ENCODE measurements at places on chromosomes 3 and 15. TPM values are rescaled to one million over a fixed set of nuclear protein-coding genes. Genes with fewer than 3 reads are reported as not detected.
A peak's percentile ranks its signal among the peaks of the same experiment; 100 is the strongest.

DNA sequence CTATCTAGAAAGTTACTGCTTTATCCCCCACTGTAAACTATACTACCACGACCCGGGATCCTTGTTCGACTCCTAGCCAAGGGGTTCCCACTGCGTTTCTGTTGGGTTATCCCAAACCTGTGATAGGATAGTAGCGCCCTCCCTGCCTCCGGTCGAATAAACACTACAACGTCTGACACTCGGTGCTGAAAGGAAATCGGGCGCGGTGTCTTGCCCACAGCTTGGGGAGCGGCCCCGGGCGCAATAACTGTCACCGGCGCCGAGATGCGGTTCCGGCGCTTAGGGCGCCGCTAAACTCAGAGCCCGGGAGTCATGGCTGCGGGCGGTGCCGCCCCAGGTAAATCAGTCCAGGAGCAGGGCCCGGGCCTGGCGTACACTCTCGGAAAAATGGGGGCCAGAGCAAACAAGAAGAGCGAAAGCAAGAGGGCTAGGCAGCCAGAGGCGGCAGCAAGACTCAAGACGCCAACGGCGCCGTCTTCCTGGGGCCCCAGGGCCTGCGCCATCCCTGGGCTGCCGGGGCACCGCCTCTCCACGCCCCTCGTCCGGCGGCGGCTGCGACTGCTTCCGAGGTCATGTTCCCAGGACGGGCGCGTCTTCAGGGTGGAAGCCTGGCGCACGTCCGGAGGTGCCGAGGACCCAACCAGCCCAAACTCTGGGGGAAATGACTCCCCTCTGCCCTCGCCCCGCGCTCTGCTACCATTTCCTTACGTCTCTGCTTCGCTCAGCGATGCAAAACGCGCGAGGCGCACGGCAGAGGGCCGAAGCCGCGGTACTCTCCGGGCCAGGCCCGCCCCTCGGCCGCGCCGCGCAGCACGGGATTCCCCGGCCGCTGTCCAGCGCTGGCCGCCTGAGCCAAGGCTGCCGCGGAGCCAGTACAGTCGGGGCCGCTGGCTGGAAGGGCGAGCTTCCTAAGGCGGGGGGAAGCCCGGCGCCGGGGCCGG is at the start of gene DUT:
Gene DUT, plus strand, starts transcription at position 575 of the 941 bp plus-strand sequence. Its CDS starts 87 bp downstream, at position 662.
- peak; percentile 96 for DNase-seq

DNA sequence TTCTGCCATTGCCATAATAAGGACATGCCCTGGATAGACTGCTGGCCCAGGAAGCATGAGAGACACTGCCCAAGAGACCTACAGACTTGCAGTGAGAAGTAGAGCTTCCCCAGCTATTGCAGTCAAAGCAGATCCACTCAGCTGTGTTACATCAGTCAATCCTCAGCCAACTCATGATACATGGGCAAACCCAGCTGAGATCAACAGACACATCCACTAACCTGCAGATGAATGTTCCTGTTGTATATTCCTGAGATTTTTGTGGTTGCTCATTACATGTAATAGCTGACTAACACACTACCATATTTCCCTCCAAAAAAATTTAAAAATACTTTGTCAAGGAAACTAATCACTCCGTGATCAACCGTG is 68.6 kb downstream of the DCLK3 start:
- no peak for DNase-seq

DNA sequence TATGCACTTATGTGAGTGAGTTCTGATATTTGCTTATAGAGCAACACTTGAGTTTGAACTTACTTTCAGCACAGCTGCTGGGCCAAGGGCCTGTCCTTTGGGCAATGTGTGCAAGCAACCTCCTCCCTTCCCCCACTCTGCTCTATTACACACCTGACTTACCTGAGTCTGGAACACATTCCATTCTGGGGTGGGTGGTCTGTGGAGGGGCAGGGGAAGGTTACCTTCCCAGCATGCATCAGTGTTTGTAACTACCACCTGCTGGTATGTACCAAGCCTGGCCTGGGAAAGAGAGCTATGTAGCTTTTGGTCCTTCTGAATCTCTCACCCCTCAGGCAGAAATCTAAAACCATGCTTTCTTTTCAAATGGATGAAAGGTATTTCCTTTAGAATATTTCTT is 103.0 kb downstream of the ISL2 start:
- DNase-seq: peak; percentile 6

- no peak for DNase-seq
Measured at GRCh38 chr15:88450125-88450798, 16.9 kb downstream of the MRPL46 start.

DNA sequence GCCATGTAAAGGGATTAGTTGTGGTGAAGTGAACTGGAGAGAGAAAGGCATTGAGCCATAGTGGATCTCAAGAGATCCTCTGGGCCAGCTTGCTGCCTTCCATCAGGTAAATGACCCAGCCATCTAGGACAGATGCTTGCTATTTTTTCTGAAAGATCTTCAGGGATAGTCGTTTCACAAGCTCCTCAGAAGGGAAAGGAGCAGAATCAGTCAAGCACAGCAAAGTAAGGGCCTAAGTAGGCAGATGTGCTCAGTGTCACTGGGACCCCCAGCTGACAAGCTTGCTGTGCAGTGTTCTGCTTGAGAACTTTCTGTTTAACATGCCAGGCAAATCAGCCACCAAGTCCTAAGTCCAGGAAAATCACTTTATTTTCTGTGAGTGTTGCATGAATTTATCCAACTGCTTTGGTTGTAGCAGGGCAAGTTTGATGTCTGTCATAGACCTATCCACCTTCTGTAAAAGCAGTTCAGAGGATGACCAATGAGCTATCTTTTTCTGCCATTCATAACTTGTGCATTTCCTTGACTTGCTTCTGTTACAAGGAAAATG is 319.8 kb downstream of the IL5RA start:
- DNase-seq: no peak

DNA sequence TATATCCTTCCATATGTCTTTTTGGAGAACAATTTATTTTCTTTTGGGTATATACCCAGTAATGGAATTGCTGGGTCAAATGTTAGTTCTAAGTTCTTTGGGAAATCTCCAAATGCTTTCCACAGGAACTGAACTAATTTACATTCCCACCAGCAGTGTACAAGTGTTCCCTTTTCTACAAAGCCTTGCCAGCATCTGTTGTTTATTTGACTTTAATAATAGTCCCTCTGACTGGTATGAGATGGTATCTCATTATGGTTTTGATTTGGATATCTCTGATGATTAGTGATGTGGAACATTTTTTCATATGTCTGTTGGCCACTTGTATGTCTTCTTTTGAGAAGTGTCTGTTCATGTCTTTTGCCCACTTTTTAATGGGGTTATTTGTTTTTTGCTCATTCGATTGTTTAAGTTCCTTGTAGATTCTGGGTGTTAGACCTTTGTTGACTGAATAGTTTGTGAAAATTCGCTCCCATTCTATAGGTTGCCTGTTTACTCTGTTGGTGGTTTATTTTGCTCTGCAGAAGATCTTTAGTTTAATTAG is 48.4 kb downstream of the TMEM45A start:
- DNase-seq: no peak

- no peak for DNase-seq
Measured at GRCh38 chr3:163476179-163476578, 1602.1 kb downstream of the SI start.

GRCh38 chr15:41554343-41554742 is 4.7 kb upstream of the TYRO3 start:
- DNase-seq: no peak

DNA sequence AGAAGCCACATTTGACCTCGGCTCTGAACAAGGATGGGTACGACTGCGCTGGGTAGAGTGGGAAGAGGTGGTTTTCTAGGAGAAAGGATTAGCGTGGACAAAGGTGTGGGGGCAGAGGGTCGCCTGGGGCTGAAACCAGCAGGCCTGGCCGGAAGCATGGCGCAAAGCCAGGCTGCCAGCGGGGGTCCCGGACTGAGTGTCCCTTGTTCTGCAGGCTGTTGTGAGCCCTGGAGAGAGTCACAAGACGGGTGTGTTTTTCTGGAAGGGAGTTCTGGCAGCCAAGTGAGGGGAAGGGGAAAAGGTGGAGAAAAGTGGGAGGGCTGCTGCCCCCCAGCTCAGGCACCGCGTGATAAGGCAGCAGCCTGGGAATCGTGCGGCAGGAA is 98.5 kb upstream of the MEF2A start:
- no peak for DNase-seq

- DNase-seq: no peak
Measured at GRCh38 chr15:74294010-74294409, 57.9 kb downstream of the CCDC33 start.

- DNase-seq: no peak
Measured at GRCh38 chr3:89098964-89099585, 8.3 kb upstream of the EPHA3 start.

DNA sequence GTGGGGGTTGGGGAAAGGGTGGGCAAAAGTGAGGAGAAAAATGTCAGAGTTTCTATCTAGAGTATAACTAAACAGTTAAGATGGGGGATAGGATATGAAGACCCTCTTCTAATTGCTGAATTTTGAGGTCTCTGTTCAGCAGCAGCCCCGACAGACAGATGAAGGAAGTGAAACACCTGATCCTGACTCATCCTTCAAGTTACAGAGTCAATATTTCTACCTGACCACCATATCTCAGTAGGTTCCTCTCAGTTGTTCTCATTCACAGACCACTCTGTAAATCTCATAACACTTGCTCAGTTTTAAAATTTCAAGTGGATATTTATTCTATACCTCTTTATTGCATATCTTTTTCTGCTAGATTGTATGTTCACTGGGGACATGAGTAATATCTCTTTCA is 69.5 kb downstream of the CCDC54 start:
- no peak for DNase-seq

GRCh38 chr3:18179521-18179920 is 245.6 kb downstream of the SATB1 start:
- no peak for DNase-seq

DNA sequence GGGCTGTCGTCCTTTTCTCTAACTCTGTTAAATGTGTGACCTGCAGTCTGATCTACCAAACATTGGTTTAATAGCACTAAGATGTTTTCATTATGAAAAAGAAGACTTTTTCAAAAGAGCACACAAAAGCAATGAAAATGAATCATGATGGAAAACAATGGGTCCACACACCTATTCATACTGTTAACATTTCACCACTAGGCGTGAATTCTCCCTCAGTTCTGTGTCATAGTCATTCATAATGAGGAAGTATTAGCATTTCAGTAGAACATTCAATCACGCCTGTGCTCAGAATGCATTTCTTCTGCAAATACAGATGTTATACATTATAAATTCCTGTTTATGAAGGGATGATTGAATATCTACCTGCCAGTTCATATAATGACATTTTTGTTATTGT is 35.9 kb downstream of the EIF4E3 start:
- no peak for DNase-seq

DNA sequence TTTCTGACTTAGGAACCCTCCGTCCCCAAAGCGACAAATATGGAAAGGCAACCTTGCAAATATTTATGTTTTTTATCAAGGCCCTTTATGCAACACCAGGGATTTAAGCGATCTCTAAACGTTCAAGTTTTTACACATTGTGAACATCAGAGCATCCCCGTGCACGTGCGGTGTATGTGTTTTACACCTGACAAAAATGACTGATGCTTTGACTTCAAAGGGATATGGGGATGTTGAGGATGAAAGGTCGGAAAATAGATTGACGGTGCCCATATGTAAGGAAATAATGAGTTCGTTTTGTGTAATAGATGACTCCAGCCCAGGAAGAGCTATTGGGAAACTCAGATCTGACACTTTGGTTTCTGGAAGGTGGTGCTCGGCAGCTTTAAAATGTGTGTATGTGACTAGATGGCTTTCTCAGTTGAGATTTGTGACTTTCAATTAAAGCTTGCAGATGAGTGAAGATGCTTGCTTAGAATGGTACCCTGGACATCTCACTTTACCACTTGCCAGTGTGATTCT is 866 bp downstream of the SLC49A4 start:
- no peak for DNase-seq

DNA sequence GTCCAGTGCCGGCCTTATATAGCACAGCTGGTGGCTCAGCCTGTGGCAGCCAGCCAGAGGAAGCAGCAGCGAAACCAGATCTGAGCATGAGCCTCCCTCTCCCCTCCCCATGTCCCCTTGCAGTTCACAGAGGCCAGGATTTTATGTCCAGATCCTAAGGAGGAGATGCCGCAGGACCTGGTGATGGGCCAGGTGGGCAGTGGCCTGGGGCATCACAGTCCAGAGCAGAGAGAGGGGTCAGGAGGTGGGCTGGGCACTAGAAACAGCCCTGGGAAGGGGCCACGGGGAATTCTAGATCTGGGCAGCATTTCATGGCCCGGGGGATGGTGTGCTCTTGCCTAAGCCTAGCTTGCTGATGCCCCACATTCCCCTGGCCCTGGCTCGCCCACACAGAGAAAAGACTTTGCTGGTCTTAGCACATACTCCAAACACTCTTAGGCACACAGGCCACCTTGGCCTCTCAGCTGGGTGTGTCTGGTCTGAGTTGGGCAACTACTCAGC is 259 bp upstream of the CILP start:
- no peak for DNase-seq

DNA sequence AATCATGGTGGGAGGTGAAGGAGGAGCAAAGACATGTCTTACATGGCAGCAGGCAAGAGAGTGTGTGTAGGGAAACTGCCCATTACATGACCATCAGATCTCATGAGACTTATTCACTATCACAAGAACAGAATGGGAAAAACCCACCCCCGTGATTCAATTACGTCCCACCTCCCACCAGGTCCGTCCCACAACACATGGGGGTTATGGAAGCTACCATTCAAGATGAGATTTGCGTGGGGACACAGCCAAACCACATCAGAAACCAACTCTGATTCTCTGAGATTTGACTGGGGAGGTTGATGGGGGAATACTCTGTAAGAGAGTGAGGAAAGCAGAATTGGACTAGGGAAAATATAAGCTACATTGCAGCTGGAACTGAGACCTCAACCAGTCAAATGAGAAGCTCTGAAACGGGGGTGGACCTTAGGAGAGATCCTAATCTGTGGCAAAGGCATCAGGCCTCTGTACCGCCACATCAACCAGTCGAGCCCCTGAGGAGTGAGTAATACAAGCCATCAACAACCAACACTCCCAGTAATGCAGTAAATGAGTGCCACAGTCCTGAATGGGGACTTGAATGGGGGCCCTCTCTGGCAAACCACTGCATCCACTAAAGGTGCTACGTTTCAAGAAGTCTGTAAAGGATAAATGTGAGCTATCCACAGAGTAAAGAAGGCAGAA is 207.9 kb upstream of the GADL1 start:
- DNase-seq: no peak

- no peak for DNase-seq
Measured at GRCh38 chr3:187974871-187975271, 179.1 kb upstream of the LPP start.

GRCh38 chr3:54965746-54966145 is 37.9 kb upstream of the LRTM1 start:
- no peak for DNase-seq

DNA sequence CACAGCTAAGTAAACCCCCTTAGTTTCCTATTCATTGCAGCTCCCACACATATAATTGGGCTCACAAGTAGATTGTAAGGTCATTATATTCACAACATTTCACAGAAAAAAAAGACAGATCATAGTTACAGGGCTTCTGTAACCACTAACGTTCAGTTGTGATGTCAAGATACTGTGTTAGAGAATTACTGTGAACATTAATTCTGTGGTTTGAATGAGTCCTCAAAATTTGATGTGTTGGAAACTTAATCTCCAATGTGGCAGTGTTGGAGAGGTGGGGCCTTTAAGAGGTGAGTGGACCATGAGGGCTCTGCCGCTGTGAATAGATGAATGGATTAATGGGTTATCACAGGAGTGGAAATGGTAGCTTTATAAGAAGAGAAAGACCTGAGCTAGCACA is 21.3 kb downstream of the GRK7 start:
- DNase-seq: no peak

Gene ERICH6
- not detected for total RNA-seq

Gene DUOX1
- 198 TPM for total RNA-seq

Gene CCR1
- total RNA-seq: 84.5 TPM

Gene CHST14
- 20.2 TPM for total RNA-seq

Gene ACTC1
- 4.5 TPM for total RNA-seq

Gene ARPP19
- 152 TPM for total RNA-seq

Gene TSPAN3
- 385 TPM for total RNA-seq

Gene CHST2
- 6.1 TPM for total RNA-seq

Gene RAB7A
- 253 TPM for total RNA-seq

All from left lung (tissue), 14 donors.